Right atrium auricular region (tissue), 2 donors: ENCODE measurements at places on chromosomes 4 and X. TPM values are rescaled to one million over a fixed set of nuclear protein-coding genes. Genes with fewer than 3 reads are reported as not detected.
A peak's percentile ranks its signal among the peaks of the same experiment; 100 is the strongest.

GRCh38 chr4:9592010-9592409 is 147.8 kb downstream of the DEFB131A start:
- no peak for DNase-seq

- no peak for DNase-seq
Observed at GRCh38 chr4:16224264-16225166, 1.8 kb downstream of the TAPT1 start.

DNA sequence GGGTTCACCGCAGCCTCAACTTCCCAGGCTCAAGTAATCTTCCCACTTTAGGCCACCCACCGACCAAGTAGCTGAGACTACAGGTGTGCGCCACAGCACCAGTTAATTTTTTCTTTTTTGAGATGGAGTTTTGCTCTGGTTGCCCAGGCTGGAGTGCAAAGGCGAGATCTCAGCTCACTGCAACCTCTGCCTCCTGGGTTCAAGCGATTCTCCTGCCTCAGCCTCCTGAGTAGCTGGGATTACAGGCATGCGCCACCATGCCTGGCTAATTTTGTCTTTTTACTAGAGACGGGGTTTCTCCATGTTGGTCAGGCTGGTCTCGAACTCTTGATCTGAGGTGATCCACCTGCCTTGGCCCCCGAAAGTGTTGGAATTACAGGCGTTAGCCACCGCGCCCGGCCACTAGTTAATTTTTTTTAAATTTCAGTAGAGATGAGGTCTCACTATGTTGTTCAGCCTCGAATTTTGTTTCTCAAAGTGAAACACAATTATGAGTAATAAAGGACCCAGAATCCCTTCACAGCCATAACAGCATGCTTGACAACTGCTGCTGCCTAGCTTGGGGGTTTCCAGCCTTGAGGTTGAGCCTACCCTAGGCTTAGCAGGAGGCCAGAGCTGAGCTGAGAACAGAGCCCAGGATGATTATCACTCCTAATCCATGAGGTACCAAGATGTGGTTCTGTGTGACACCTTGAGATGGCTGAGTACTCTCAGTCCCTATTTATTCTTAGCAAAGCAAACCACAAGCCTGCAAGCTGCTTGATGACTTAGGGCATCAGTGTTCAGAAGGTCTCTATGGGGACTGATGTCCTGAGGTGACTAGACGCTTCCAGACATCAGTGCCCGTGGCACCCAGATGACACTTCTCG is 41.6 kb upstream of the NKRF start:
- DNase-seq = no peak

GRCh38 chr4:101348367-101348827 is 1.1 kb upstream of the PPP3CA start:
- peak; percentile 61 for DNase-seq

The HTN3 gene
- total RNA-seq = not detected

The EVC gene
- total RNA-seq = 8.6 TPM

The RNF175 gene
- 5.3 TPM for total RNA-seq

DNA sequence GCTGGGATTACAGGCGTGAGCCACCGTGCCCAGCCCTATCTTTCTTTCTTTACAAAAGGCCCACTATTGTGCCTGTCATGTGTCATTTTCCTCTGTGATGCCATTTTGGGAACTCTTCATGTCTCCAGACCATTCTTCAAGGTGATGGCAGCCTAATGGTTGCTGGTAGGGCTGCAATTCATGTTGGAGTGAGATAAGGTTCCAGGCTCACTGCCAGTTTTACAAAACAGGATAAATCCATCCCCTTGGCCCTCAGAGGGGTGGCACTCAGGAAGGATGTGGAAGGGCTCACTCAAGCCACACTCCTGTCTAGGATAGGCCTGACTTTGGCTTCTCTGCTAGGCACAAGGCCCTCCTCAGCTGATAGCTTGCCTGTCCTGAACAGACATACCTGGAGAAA is 3.8 kb downstream of the TCEAL9 start:
- no peak for DNase-seq

The UBE2K gene
- 16.7 TPM for total RNA-seq
